ENCODE measurements at places on chromosomes 16 and 17.

- no peak for DNase-seq
These were observed 194.3 kb downstream of the ZNF423 start for GRCh38 chr16:49661465-49662187.

DNA sequence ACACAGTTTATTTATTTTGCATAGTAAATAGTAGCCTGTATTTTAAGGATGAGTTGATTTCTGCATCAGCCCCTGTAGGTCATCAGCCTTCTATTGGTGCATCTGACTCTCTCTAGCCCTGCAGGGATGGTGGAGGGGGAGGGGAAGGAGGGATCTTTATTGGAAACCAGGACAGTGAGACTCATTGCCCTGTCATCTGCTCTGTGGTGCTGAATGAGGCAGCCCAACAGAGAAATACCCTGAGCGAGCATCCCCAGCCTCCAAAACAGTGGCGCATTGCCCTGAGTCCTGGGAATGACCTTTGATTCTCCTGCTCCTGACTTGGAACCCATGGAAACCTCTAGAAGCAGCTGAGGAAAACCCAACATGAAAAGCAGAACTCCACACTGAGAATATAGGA lies 45.5 kb upstream of the STH start:
- no peak for DNase-seq

DNA sequence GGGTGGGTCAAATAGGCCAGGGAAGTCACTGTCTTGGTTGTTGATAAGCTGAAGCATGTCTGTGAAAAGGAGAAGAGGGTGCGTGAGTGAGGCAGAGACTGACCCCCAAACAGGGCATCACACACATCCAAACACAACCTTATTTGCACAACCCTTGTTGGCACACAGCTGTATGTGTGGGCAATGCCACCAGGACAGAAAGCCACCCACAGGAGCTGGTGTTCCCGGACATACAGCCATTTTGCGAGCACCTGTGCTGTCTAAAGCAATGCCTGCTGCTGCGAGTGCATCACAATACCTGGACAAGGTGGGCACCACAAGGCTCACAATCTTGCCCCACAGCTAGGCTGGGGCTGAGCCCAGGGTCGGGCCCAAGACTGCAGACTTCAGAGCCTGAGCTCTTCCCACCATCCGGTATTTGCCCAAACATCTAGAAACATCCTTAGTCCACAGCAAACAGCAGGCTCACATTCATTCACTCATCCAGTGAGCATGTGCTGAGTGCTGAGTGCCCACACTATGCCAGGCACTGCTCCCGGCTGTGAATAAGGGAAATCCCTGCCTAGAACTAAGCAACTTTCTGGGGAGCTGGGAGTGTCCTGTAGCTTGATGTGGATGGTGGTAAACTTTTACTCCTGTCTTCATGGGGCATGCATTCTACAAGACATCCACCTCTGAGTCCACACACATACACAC lies 16.2 kb downstream of the SREBF1 start:
- DNase-seq = no peak

DNA sequence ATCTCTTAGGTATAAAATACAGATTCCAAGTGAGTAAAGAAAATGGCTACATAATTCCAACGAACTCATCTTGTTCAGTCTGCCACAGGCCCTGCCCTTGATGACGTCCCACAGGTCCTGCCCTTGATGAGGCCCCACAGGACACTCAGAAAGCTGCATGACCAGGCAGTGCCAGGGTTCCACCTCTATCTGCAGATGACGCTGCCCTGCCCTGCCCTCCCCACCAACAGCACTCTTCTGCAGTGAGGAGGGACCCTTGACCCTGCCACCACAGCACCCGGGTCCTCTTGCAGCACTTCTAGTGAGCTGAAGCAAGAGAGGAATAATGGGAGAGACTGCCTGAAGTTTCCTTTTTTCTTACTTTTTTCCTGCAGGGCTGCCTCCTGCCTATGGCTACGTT lies 118.4 kb downstream of the VPS53 start:
- no peak for DNase-seq

DNA sequence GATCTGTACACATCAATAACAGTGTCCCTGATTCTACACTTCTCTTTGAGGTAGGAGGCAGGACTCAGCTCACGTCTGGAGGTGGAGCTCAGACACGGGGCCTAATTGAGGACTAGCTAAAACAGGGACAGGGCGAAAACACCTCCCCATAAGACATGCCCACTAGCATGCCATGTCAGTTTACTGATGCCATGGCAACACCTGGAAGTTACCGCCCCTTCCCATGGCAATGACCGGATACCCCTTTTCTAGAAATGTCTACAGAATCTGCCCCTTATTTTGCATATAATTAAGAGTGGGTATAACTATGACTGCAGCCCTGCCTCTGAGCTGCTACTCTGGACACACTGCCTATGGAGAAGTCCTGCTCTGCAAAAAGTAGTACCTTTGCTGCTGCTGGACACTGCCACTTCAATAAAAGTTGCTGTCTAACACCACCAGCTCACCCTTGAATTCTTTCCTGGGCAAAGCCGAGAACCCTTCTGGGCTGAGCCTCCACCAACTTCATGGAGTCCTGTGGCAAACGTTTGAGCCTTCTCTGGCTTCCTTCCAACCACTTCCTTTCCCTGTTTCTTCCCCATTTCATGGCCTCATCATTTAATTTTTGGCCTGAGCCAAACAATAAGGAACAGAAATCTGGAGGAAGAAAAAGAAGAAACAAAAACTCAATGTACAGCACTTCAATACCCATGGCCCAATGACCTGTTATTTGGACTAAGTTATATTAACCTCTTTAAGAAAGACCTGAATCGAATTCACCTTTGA lies 21.0 kb downstream of the PHB1 start:
- DNase-seq = no peak

Data from NCI-H187 treated with DMSO at 0.1 percent for 48 hours (cell line).